Progenitor cell of endocrine pancreas (in vitro differentiated cells): ENCODE measurements at places on chromosomes 1 and 21.
A peak's percentile ranks its signal among the peaks of the same experiment; 100 is the strongest.

DNA sequence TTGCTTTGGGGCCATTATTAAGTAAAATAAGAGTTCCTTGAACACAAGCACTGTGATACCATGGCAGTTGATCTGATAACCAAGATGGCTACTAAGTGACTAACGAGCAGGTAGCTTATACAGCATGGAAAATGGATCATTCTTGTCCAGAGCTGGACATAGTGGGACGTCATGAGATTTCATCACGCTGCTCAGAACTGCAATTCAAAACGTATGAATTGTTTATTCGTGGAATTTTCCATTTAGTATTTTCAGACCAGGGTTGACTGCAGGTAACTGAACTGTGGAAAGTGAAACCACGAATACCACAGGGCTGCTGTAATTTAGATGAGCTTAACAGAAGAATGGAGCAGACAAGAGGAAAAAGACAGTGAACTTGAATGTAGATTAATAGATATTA, 38.9 kb downstream of the CCDC18 start:
- DNase-seq = no peak

DNA sequence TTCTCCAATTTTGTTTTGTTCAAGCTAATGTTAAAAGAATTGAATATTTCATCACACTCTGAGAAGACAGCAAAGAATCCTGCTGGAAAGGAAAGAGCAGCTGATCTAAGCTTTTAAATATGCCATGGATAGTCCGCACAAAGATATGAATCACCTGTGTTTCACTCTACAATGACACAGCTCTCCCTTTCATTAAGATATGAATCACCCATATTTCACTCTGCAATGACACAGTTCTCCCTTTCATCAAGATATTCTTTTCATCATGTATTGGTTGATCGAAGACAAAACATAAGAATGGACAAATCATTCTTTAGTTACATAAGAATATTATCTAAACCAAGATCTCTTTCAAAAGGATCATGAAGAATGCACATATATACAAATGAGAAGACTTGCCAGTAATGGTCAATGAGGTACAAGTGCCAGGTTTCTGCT, 367.3 kb downstream of the SMYD3 start:
- no peak for DNase-seq

DNA sequence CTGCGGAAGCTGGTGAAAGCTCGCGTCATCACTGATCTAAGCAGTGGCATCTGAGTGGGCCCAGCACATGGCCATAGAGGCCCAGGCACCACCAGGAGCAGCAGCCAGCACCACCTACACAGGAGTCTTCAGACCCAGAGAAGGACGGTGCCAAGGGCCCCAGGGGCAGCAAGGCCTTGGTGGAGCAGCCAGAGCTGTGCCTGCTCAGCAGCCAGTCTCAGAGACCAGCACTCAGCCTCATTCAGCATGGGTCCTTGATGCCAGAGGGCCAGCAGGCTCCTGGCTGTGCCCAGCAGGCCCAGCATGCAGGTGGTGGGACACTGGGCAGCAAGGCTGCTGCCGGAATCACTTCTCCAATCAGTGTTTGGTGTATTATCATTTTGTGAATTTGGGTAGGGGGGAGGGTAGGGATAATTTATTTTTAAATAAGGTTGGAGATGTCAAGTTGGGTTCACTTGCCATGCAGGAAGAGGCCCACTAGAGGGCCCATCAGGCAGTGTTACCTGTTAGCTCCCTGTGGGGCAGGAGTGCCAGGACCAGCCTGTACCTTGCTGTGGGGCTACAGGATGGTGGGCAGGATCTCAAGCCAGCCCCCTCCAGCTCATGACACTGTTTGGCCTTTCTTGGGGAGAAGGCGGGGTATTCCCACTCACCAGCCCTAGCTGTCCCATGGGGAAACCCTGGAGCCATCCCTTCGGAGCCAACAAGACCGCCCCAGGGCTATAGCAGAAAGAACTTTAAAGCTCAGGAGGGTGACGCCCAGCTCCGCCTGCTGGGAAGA, 3.2 kb upstream of the ARTN start:
- no peak for DNase-seq

GRCh38 chr21:25999921-26000582, 170.5 kb downstream of the APP start:
- no peak for DNase-seq

DNA sequence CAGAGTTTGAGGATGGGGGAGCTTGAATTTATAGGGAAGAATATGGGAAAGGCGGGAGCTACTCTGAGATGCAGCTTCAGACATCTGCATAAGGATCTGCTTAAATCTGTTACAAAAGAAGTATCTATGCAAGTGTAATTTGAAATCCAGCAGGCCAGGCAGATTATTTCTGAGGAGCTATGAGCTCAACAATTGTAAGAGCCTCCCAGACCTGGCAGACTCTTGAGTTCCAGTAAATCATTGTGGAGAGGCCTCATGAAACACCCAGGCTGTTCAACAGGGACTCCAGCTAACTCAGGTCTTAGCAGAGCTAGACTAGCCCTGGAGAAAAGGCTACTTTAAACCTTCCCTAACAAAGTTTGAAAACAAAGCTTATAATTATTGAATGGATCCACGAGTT, 647.5 kb upstream of the CHRM3 start:
- no peak for DNase-seq

GRCh38 chr21:19034041-19034440, 630.5 kb upstream of the TMPRSS15 start:
- no peak for DNase-seq

DNA sequence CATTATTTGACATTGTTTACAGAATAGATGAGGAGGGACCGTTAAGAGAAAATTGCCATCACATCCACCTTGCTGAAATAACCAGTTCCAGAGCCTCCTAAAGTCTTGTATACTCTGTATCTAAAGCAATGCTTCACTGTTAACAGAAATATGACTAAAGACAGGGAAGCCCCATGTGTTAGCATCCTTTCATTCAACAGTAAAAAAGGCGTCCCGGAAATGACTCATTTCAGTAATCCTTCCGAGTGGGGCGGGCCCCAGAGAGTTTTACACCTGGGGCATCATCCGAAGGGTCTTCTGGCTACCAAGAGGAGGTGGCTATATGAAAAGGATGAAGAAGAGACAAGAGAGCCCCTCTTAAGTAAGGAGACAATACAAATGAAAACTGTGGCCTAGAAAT, 227.2 kb downstream of the SLC45A1 start:
- DNase-seq = no peak

DNA sequence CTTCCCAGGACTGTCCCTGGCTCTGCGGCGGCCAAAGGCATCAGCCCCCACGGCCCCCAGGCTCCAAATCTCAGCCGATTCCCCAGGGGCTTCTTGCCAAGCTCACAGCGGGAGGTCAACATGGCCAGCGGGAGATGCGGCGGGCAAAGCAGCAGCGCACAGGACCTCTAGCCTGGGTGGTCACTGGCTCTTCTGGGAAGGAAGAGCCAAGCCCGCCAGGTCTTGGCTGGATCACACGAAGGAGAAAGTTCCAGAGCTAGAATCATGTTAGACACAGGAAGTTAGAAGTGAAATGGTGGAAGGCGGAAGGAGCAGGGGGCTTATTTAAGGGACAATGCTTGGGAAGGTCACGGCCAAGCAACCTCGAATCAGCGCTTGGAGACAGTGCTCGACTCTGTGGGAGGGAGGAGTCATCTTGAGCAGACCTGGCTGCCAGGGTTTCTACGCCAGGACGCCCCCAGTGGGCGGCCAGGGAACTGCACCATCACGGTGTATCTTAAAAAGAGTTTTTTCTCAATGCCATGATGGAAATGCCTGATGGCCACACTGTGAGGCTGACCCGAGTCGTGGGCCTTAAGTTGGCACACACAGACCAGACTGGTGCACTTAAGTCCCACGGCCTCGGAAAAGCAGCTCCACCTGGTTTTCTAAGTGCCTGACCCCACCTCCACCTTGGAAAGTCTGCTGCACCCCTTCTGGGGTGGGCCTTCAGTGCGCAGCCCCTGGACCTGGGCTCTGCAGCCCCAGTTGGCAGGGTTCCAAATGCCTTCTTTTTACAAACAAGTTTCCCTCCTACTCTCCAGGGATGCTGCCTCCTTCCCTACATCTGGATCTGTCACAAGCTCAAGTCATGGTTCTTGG, 29.3 kb downstream of the SLC66A1 start:
- DNase-seq = peak; percentile 63

- peak; percentile 51 for DNase-seq
Measured at GRCh38 chr1:183915625-183916510, 110.9 kb downstream of the RGL1 start.

DNA sequence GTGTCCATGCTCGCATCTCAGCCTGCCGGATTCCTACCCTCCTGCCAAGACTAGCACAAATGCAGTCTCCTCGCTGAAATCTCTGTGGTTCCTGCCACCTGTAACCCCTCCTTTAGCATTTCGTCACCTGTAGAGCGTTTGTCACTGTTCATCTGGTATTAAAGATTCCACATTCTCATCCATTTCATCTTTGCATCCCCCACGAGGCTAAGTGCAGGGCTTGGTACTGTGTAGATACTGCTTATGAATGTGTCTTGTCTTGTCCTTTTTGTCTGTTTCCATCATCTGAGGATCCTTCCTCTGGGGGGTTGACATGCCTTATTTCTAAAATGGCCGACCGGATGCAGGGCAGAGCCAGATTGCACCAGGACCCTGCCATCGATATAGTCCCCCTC, 53.7 kb upstream of the DNAJC6 start:
- no peak for DNase-seq

DNA sequence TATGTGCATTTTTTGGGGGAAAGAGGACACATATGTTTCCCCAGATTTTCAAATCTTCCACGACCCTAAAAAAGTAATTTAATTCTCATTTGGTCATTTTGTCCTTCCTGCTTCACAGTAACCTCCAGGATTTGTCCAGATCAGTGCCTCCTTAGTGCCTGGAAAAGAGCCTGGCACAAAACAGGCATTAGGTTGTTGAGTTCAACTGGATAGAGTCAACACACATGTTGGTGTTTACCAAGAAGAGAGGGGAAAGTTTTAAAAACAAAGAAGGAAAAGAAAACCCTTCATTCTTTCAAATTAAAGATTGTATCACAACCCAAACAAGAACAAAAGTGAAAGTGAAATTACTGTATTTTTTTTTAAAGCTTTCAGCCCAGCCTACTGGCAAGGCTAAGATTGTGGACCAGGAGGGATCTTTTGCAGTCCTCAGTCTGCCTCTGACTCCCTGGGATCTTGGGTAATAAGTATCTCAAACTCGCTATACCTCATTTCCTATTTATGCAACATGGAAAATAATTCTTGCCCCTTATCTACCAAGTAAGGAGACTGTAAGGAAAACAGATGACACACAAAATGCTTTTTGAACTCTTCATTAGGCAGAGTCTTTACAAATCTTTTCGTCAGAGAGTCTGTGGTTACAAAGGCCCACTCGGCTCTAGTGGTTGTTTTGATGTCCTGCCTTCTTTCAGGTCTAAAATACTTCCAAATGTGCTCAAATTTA, 57.8 kb downstream of the ZNF281 start:
- no peak for DNase-seq

- no peak for DNase-seq
Measured at GRCh38 chr1:29981586-29982239, 741.7 kb downstream of the MATN1 start.

DNA sequence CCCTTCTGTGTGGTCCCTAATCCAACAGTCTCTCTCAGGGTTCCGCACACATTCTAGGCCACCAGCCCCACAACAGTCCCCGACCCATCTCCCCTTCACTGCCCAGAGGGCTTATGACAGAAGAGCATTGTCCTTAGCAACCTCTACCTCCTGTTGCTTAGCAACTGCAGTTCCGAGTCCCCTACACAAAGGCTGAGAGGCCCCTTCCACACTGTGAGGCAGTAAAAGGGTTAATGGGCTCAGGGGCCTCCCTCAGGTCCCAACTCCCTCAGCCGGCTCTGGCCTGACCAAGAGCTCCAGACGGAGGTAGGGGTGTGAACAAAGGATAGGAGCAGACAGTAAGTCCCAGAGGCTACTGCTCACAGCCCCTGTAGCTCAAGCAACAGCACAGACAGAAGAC, 4.3 kb downstream of the IGSF9 start:
- DNase-seq = no peak

GRCh38 chr1:54459726-54460191, 53.6 kb upstream of the SSBP3 start:
- no peak for DNase-seq

DNA sequence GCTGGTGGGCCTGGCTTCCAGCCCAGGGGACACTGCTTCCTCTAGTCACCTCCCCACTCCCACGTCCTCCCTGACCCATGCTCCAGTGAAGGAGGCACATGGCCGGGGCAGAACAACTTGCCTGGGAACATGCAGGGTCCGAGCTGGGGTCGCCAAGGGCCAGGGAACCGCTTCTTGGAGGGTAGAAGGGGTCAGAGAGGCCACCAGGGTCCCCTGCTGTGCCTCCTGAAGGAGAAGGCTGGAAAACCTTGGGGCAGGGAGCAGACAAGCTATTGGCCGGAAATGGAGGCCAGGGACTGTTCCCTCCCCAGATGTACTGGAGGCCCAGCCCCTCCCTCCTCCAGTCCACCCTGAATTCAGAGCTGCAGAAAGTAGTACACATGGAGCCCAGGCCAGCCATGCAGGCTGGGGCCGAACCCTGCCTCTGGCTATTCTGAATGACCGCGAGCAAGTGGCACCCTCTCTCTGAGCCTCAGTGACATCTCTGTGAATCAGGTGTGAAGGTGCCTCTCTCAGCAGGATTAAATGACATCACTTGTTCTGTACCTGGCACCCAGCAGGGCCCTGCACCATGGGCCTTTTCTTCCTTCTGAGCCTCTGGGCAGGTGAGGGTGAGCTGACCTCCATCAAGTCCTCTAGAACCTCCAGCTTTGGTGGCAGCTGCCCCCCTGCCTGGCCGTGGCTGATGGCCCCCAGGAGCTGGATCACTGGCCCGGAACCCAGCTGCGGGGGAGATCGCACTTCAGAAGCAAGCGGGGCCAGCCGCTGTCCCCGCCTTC, 15.7 kb downstream of the SPOCD1 start:
- no peak for DNase-seq

- no peak for DNase-seq
Measured at GRCh38 chr1:100036718-100037655, 67.2 kb downstream of the SLC35A3 start.
